ENCODE measurements at places on chromosomes 5 and 9.

DNA sequence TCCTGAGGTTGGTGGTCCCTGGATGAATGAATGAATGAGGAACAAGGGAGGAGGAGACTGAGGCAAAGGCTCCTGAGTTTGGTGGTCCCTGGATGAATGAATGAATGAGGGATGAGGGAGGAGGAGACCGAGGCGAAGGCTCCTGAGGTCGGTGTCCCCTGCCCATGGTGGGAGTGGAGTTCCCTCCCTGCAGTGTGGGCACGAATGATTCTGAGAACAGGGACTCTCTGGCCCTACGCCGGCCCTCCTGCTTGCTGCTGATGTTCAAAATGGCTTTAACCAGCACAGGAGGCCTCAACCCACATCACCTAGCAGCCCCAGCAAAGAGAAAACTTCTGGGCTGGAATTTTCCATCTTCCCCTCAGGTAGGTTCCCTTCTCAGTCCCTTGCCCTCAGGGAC lies 377.8 kb downstream of the IRX2 start:
- no peak for DNase-seq

- no peak for DNase-seq
These were observed 8.8 kb downstream of the KCNV2 start for GRCh38 chr9:2725898-2726649.

- no peak for DNase-seq
These were observed 16.9 kb upstream of the ZDHHC11B start for GRCh38 chr5:801472-801871.

GRCh38 chr5:4540375-4541173 lies 599.6 kb upstream of the ADAMTS16 start:
- DNase-seq, result no peak

- DNase-seq, result no peak
These were observed 244.1 kb downstream of the ADGRV1 start for GRCh38 chr5:90802474-90803317.

DNA sequence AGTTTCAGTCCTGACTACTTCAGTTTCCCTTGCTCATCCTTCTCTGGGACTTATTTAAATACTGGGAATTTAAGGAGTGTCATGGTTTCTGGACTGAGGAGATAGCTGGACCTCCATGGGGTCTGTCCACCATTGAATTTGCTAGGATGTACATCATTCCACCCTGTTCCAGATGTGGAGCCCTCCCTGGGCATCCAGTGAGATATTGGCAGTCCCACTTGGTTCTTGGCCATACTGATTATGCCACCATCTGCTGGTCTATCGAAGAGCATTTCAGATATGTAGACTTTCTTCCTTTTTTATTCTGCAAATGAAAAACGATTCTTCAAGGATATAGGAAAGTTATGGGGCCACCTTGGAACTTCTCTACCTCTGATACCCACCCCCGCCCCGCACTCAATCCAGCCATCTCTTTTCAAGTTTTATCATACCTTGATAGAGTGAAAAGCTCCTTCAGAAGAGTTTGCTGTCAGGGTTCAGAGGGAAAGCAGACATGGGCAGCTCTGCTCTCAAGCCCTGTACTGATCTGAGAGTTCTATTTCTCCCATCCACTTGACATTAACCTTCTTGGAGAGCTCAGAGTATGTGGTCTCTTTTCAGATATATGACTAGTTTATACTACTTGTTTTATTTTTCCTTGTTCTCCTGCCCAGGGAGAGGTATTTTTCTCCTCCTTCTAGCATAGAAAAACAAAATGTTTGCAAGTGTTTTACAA lies 490.7 kb upstream of the SGCD start:
- DNase-seq, result no peak

DNA sequence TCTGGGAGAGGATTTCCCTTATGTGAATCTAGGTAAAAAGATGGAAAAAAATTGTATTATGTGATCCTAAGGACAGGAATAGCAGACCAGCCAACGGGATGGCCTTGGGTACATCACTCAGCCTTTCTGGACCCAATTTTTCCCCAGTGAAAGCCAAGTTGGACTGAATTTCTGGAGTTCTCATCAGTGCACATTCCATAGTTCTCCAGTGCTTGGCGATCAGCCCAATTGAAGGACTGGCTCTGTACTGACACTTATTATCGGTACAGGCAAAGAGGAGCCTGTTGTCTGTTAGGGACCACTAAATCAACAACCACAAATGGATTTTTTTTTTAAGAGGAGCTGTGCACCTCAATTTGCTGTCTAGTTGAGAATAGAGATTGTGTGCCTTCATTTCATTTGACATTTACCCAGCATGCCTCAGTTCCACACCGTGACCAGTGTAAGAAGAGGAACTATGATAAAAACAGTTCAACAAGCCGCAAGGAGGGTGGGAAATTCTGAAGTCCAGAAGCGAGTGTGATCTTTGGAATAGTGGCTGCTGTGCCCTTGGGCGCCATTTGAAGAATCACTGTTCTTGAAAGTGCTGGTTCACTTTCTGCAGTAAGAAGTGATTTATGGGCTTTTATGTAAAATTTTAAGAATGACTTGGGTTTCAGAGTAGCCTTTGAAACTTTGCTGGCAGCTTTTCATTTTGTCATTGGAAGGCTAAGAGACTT lies 8.0 kb downstream of the ARL10 start:
- no peak for DNase-seq

DNA sequence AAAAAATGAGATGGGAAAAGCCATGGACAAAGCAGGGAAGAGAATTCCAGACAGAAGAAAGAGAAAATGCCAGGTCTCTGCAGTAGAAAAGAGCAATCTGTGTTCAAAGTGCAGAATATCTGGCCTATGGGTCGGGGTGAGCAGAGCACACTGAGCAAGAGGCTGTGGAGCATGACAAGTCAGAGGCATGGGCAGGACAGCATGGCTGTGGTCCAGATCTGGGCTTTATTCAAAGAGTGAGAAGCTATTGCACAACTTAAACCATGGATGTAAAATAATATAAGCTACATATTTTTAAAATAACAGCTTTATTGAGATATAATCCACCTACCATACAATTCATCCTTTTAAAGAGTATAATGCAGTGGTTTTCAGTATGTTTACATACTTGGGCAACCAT lies 133.1 kb upstream of the SPDL1 start:
- DNase-seq, result no peak

- no peak for DNase-seq
These were observed 132.3 kb upstream of the TAF11L2 start for GRCh38 chr5:17365811-17366138.

GRCh38 chr5:121288781-121289180 lies 562.9 kb upstream of the FTMT start:
- DNase-seq, result no peak

DNA sequence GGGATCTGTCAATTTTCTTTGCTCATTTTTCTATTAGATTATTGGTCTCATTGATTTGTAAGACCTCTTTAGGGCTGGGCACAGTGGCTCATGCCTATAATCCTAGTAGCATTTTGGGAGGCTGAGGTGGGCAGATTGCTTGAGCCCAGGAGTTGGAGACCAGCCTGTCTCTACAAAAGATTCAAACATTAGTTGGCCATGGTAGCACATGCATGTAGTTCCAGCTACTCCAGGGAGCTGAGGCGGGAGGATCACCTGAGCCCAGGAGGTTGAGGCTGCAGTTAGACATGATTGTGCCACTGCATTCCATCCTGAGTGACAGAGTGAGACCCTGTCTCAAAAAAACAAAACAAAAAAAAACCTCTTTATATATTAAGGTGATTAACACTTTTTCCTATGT lies 6.4 kb upstream of the SHROOM1 start:
- no peak for DNase-seq

- no peak for DNase-seq
These were observed 118.9 kb upstream of the NMUR2 start for GRCh38 chr5:152523964-152524363.

GRCh38 chr5:53069626-53070025 lies 39.9 kb downstream of the MOCS2 start:
- no peak for DNase-seq

DNA sequence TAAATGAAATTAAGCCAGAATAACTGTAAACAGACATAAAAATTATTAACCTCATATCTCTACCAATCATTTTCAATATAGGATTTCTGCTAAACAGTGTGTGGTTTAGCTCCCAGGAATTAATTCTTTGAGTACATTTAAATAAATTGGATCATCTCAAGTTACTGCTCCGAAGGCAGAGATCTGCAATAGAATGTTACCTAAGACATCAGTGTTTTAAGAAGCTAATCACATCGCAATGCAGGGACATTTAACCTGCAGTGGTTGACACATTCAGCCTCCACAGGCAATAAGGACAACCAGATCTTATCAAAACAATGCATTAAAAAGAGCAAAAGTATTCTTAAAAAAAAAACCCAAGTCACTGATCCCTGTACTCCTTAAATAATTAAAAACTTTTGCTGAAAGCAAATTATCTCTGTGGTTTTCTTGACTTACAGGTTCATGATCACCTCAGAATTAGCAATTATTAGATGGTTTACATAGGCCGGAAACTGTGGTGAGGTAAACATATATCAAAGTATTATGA lies 45.7 kb downstream of the PRDM6 start:
- DNase-seq, result no peak

- no peak for DNase-seq
These were observed 294.8 kb upstream of the KIF2A start for GRCh38 chr5:62011089-62011664.

DNA sequence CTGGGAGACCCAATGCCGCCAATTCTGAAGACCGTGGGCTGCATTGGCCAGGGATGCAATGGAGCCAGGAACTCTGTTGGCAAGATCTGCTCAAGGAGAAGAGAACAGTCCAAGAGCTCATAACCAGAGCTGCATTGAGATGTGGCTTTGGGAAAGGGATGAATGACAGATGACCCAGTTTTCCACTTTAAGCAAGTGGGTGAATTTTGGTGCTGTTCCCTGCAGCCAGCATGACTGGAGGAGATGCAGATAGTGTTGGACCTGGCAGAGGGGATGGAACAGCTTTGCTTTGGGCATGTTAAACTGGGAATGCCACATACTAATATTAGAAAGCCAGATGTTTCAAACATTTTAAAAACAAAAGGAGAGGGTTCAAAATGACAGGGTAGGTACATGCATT lies 143.1 kb downstream of the FSTL4 start:
- DNase-seq, result no peak

- DNase-seq, result no peak
These were observed 55.2 kb downstream of the TRIP13 start for GRCh38 chr5:947626-948471.

GRCh38 chr5:135533334-135533733 lies 2.4 kb downstream of the NEUROG1 start:
- DNase-seq, result no peak

DNA sequence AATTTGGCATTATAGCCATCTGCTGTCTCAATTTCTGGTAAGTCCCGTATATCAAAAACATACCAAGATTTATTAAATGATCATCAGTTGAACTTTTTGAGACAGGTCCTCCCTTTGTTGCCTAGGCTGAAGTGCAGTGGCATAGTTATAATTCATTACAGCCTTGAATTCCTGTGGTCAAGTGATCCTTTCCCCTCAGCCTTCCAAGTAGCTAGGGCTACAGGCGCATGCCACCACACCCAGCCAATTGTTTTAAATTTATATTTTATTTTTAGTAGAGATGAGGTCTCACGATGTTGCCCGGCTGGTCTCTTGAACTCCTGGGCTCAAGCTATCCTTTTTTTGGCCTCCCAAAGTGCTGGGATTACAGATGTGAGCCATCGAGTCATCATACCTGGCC lies 418.9 kb downstream of the ARHGEF28 start:
- no peak for DNase-seq

GRCh38 chr9:135225619-135226228 lies 138.3 kb downstream of the OLFM1 start:
- DNase-seq, result no peak

GRCh38 chr5:135546101-135546500 lies 10.3 kb upstream of the NEUROG1 start:
- no peak for DNase-seq

DNA sequence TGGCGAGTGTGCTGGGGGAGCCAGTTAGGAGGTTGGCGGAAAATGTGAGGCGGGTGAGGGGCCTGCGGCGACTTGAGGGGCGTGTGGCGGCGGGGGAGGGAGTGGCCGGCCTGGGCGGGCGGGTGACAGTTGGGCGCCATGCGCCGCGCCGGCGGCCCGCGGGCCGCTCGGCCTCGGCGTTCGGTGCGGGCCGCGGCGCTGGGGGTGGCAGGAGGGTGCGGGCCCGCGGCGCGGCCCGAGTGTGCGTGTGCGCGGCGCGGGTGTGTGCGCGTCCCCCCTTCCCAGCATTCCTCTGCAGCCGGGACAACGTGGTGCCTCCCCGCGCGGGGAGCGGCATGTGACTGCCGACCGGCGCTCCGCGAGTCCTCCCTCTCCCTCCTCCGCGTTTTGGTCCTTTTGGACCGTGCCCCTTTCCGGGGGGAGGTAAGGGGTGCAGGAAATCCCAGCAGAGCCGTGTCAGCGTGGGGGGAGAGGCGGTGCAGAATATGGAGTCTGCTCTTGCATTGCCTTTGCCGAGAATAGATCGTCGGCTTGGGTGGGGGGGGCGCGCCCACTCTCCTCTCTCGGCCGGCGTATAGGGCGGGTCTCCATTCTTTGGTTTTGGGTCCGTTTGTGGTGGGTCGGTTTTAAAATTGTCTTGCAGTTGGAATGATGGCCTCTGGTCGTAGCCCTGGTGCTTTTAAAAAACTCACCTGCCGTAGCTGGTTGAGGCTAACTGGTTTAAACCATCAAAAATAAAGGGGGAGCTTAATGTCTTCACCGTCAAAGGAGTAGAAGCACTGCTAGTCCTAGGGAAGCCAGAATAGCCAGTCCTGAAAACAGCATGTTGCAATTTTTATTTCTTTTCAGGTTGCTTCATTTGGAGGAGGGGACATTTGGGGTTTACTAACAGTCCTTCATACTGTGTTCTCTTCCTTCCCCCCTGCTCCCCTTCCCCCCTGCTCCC lies 2.0 kb downstream of the LARP1 start:
- peak; percentile 31 for DNase-seq

GRCh38 chr9:128001151-128001778 lies 20.5 kb upstream of the EEIG1 start:
- no peak for DNase-seq

DNA sequence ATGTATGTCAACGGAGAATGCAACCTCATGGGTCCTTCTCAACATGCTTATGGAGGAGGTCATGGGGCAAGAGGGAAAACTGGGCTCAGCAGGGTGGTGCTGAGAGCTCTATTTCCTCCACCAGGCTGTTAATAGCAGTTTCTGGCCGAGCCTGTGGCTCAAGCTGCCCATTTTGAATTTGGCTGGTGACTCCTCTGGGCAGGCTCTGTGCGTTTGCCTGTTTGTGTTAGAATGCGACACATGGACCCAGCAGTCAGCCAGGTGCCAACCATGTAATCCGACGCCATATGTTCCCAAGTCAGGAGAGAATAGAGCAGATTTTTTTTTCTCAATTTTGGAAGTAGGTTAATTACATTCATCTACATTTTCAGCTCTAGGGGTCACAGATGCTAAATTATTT lies 387.7 kb upstream of the CLINT1 start:
- DNase-seq, result no peak

DNA sequence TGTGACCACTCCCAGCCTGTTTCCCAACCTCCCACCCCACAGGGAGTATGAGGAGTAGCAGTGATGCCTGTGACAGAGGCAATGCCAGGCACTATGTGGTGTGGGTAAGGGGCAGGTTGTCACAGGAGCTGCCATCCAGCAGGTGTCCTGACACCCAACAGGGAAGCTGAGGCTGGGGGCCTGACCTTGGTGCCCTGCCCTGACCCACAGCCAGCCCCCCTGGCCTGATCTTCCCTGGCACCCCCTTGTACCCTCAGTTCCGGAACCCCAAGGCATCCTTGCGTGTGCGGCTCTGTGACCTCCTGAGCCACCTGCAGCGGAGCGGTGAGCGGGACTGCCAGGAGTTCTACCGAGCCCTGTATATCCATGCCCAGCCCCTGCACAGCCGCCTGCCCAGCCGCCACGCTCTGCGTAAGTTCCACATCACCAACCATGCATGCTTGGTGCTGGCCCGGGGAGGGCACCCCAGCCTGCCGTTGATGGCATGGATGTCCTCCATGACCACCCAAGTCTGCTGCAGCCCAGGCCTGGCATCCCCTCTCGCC lies 14.4 kb downstream of the CARD19 start:
- DNase-seq, result no peak
